ENCODE measurements at places on chromosomes 7 and 10. TPM values are rescaled to one million over a fixed set of nuclear protein-coding genes. Genes with fewer than 3 reads are reported as not detected.

Gene CALY
- not detected for total RNA-seq

GRCh38 chr10:117768333-117769042 lies 225.9 kb downstream of the EMX2 start:
- DNase-seq = no peak

- DNase-seq = no peak
These were observed 6.1 kb upstream of the SCRN1 start for GRCh38 chr7:29995652-29996051.

Gene PDZD7
- total RNA-seq = 1.2 TPM

DNA sequence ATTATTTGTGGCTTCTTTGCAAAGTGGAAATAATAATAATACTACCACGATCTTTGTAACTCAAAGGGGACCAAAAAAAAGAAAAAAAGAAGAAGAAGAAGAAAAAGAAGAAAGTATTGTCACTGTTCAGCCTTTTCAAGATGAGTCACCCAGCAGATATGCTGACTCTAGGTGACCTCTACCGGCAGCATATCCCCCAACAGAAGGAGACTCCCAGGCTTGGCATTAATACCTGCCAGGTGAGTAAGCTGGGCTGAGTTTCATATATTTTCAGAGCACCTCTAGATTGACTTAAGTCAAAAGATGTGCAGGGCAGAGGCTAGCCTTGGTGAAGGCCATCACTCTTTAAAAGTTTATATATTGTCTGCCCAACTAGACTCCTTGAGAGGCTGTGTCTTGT lies 30.4 kb upstream of the GPR26 start:
- no peak for DNase-seq

Data from glomerular endothelial cell (primary cell).